Neural progenitor cell (in vitro differentiated cells): ENCODE measurements at places on chromosomes 1 and 21.

DNA sequence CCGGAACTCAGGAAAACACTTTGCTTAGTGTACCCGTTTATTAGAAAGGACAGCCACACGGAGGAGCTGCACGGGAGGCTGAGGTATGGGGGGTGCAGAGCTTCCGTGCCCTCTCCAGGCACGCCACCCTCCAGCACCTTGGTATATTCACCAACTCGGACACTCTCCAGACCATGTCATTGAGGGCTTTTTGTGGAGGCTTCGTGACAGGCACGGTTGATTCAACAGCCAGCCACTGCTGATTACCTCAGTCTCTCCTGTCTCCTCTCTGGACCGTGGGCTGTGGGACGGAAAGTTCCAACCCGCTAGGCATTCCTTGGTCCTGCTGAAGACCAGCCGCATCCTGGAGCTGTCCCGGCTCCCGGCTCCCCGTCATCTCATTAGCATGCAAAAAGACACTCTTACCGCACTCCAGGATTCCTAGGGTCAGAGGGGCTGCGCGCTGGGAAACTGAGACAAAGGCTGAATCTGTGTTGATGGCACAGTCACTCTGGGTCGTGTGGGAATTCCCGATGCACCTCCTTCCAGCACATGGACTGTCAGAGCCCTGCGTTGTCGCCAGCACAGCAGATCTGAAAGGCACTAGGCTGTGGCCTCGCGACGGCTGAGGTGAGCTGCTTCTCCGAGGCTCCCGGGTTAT is 65.6 kb downstream of the PRKCZ start:
- DNase-seq: peak; percentile 77

- peak; percentile 52 for DNase-seq
These were observed 31.3 kb upstream of the JUN start for GRCh38 chr1:58815069-58815685.

GRCh38 chr1:67175530-67176087 is 9.4 kb downstream of the IL23R start:
- DNase-seq: no peak

DNA sequence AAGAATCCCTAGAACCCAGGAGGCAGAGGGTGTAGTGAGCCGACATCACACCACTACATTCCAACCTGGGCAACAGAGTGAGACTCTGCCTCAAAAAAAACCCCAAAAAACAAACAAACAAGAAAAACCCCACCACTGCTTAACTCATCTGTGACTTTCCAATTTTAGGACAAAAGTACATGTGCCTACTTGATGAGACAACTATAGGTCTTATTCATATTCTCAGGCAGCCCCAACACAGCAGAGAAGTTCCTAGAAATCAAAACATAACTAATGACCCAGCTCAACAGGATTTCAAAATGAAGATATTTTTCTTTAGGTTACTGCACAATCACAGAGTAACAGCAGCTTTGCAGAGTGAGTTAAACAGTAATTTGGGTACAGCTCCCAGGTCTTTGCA is 26.4 kb downstream of the TIAM1 start:
- DNase-seq: no peak

GRCh38 chr1:186864296-186864695 is 35.5 kb downstream of the PLA2G4A start:
- DNase-seq: no peak

DNA sequence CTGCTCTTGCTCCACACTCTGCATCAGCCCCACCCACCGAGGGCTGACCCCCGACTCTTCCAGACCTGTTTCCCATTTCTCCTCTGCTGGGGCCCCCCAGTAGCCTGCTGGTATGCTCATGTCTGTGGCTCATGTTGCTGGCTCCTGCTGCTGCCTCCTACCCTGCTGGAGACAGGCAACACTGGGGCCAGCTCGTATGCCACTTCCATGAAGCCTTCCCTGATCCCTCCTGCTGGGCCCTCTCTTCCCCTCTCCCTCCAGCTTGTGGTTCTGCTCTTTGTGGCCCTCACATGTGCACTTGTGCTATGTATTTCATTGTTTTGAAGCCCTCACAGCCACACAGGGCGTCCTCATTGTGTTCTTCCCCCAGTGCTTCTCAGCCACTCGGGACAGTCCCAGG is 40.5 kb downstream of the CNN3 start:
- no peak for DNase-seq

GRCh38 chr1:91900562-91900961 is 14.6 kb upstream of the TGFBR3 start:
- DNase-seq: no peak
